ENCODE measurements at places on chromosomes 6 and 20. TPM values are rescaled to one million over a fixed set of nuclear protein-coding genes. Genes with fewer than 3 reads are reported as not detected.

COL9A1 gene
- not detected for total RNA-seq

DNA sequence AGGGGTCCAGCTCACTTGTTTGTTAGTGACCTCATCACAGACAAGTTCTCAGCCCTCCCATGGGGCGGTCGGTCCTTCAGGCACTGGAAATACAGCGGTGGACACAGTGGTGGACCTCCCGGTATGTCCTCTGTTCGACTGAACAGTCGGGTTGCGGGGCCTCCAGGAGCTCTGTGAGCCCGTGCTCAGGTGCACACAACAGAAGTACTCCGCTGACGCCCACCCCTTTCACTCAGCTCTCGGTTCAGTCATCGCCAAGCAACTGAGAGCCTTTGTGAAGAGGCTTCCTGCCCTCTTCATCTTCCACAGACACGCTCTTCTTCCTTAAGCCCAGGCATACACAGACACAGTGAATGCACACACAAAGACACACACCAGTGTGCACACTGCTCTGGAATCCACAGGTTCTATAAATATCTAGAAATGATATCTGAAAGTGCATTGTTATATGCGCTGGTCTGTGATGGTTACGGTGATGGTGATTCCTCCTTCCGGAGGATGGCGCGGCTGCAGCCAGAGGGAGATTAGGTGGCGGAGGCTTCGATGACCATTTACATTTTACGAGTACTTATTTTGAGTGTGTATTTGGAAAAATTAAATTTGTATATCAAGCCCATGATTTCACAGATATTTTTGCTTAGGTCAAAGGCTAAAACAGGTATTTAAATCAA, 46.8 kb upstream of the BHLHE23 start:
- no peak for DNase-seq

DNA sequence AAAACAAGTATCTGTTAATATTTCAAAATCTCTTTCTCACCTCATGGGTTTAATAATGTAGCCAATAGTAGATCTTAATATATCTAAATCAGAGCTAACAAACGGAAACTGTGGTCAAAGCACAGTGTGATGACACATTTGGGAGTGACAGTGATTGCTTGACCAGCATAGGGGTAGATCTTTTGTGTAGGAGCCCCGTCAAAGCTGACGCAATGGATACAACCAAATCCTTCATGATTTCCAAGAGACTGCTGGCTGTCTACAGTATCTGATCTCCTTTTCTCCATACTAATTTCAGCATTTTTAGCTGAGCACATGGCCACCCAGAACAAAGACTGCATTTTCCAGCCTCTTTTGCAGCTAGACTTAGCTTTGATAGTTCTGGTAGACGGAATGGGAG, 299.3 kb upstream of the ECI2 start:
- no peak for DNase-seq

FKBP1C gene
- total RNA-seq, result 0.17 TPM

WFDC5 gene
- total RNA-seq, result not detected

- no peak for DNase-seq
These were observed 157.0 kb downstream of the SCML4 start for GRCh38 chr6:107666981-107667601.

- peak; percentile 77 for DNase-seq
These were observed 16.0 kb downstream of the HFE start for GRCh38 chr6:26103141-26103769.

DNA sequence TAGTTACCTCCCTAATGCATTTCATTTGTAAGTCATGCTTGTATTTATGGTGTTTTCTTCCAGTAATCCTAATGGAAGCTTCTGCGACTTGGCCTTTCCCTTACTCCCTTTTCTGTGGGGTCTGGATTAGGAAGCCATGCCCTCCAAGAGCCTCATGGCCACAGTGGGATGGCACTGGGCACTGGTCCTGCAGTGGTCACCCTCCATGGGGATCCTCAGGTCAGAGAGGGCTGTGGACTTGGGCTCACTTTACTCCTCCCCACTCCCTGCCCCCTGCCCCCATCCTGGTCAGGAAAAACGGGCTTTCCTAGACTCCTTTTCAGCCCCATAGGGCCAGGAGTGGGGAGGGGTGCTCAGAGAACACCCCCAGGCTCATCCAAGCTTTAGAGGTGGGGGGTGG, 49.9 kb downstream of the EBF4 start:
- no peak for DNase-seq

DNAAF9 gene
- 6.1 TPM for total RNA-seq

EPB41L1 gene
- total RNA-seq, result 54.4 TPM

- no peak for DNase-seq
These were observed 18.6 kb upstream of the NT5E start for GRCh38 chr6:85431271-85431670.

All from Caki2 (cell line).